ENCODE measurements at places on chromosomes 5 and 9.

DNA sequence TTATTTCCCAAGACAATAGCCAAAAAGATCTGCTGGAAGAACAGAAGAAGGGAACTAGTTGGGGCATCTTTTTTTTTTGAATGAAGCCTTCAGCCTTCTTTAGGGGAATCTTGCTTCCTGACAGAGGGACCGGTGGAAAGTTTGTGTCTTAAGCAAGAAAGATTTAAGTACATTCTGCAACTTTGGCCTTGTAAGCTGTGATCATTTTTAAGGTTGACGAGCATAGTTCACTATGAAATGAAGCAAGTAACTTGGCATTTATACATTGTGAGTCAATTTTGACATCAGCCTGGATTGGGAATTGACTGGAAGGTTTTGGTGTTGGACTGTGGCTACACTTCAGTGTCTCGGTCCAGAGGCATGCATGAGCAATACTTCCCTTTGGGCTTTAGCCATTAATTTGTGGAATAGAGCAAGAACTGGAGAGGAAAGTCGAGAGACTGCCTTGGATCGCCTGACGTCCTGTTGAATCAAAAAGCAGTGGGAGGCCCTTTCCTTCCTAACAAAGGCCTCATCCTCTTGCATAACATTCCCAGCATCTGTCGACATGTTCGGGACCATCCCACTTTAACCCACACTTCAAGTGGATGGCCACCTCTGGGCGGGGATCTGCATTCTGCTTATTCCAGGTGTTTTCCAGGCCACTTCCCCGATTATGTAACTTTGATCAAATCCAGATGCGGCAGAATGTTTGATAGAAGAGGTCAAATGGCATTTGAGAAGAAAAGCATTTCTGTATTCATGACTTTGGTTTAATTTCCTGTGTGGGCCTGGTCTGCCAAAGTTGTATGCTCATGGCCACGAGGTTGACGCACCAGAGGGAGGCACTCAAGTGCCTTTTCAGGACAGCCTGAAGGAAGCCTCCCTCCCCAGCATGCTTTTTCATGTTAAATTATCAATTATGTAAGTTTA lies 12.5 kb downstream of the ABL1 start:
- no peak for DNase-seq

DNA sequence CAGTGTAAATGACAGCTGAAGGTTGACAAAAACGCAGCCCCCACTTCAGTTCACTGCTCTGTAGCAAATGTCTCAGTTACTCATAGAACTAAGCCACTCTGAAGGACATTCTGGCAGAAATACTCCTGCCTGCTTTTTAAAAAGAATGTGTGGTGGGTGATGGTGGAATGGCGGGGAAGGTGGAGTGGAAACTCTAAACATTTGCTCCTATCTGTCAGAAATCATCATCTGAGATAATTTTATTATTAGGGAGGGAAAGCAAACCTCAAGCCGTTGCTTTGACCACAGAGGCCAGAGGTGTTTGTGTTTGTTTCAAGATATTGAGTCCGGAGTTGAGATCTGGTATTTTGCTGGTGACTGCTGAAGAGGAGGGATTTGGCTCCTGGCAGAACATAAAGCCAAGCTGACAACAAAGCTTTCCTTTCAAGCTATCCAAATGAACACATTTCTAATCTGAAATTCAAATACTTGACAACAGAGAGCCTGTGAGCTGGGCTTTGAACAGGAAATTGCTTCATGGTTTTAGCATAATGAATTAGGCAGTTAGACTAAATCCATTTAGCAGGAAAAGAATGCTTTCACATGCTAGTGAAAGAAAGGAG lies 362.7 kb downstream of the CSNK1G3 start:
- DNase-seq = no peak

GRCh38 chr5:78821536-78822021 lies 163.5 kb downstream of the ARSB start:
- DNase-seq = no peak

GRCh38 chr5:119655061-119655460 lies 25.7 kb downstream of the FAM170A start:
- DNase-seq = no peak

DNA sequence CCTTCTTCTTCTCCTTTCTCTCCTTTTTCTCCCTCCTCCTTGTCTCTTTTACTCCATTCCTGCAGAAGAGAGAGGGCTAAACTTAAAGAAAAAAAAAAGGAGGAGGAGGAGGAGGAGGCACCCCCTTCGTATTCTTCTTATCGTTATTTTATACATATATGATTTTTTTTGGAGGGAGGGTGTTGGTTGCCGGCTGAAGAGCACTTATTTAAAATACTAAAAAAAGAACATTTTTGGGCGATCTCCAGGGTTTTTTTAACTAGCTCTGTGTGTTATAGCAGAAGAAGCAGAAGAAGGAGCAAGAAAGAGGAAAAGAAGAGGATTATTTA lies 381 bp downstream of the NR2F1 start:
- no peak for DNase-seq
